SIG-M5 (cell line): ENCODE measurements at places on chromosomes 5 and 9.

- no peak for DNase-seq
Observed at GRCh38 chr9:116697362-116697761, 10.3 kb downstream of the TRIM32 start.

DNA sequence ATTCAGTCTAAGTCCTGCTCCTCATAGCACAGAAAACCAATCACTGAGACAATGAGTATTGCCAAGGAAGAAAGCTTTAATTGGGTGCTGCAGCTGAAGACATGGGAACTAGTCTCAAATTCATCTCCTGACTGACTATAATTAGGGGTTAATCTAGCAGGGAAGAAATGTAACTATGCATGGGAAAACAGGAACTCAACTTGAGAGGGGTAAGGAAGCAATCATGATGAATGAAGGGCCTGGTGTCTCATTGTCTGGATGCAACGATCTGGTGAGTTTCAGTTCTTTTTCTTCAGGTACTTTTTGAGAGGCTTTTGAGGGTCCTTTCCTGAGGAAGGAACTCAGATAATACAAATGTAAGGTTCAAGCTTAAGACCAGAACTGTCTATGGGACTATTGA is 24.0 kb upstream of the OCLN start:
- no peak for DNase-seq

DNA sequence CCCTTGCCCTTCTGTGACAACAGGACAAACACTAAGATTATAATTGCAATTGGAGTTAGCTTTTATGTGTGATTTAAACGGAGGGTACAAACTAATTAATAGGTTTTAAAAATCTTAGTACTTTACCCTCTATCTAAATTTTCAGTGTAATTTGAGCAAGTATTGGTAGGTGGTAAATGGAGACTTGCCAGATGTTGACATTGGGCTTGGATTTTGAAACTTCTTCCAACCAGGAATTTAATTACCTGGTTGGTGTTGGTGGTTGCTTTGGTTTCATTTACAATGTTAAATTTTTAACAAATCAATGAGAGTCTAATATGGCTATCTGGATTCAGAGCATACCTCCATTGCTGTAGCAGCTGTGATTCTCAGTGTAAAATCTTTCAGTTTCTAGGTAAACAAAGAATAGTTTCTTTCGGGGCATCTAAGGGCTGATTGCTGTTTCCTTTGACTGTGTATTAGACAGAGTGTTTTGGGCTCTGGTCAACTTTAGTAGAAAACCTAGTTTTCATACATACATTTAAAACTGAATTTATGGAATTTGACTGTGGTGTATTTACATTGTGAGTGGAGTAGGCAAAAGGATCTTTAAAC is 1.9 kb downstream of the DAPK1 start:
- no peak for DNase-seq

GRCh38 chr5:6540111-6540827 is 91.6 kb downstream of the UBE2QL1 start:
- no peak for DNase-seq

DNA sequence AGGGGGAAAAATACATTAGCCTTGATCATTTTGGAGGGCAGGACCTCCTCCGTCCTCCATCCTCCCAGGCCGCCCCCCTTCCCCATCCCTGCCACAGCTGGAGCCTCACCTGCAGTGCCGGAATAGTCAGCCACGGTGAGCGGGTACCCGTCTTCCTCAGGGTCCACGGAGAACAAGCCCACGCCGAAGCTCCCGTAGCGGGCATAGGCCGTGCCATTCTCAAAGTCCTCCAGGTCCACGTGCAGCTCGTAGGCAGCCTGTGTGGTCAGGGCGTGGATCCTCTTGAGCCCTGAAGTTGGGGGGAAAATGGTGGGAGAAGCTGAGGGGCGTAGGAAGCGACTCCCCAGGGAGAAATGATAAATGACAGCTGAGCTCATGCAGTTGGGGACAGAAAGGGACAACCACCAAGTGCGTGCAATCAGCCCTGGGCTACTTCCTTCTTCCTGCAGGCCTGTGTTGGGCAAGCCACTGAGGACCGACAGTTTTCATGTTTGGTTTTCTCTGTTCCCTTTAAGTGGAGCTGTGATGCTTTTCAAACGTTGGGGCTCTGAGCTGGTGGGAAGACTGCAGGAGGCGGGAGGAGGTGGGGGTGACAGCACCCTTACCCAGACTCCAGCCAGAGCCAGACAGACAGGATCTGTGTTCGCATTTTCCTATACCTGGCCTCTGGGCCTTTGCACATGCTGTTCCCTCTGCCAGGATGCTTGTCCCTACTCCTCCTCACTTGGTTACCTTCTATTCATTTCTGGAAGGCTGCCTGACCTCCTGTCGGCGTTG is 8.7 kb upstream of the QRFP start:
- DNase-seq: no peak

DNA sequence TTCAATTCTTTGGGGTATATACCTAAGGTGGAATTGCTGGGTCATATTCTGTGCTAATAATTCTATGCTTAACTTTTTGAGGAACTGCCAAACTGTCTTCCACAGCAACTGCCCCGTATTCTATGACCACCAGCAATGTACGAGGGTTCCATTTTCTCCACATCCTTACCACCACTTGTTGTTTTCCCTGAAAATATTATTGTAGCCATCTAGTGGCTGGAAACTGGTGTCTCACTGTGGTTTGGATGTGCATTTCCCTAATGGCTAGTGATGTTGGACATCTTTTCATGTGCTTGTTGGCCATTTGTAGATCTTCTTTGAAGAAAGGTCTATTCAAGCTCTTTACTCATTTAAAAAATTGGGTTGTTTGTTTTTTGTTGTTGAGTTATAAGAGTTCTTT is 30.7 kb downstream of the MSX2 start:
- DNase-seq: no peak

DNA sequence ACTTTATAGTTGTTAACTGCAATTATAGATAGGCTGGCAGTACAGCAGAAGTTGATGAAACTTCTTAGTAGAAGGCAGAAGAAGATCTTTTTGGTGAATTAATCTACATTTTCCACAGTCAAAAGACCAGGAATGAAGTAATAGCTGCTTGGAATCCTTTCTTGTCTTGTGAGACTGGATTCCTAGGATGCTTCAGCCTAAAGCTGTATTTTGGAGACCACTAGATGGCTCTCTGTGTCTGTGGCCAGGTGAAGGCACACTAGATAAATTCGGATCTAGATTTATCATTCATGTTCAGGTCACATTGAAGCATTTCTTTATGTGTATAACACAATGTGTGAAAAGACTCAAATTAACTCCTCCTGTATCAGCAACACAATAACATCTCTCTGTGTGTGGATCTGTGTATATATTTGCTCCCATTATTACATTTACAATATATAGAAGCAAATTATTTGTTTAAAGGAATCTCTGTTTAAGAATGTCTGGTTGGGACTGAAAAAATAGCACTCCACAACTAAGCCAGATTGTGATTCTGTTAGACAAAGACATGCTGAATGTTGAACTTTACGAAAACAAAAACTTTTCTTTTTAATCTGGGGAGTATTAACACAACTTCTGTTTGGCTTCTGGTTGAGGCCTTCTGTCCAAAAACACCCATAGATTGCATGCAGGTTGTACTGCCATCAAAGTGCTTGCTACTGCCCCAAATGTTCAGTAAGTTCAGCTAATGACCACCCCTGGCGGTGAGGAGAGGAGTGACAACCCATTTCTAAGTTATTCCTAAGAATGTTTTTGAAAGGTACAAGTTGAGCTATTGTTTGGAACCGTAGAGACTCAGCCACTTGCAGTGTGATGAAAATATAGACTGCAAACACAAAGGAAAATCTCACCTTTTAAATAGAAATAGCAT is 10.6 kb downstream of the GRIN3A start:
- DNase-seq: no peak

DNA sequence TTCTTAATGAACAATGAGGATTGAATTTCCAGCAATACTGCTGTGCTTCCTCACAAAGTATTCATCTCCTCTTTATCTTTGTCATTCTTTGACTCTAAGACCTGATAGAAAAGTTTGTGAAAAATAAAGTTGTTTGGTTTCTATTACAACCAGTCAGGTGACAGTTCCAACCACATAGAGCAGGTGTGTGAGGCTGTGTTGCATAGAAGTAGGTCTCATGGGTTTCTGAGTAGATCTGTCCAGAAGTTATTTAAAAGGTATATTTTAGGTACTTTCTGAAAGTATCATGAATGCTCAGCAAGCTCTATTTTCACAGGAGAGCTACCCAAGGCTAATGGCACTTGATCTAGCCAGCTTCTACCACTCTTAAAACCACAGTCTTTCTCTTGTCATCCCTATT is 637.0 kb downstream of the DNAH5 start:
- DNase-seq: no peak

DNA sequence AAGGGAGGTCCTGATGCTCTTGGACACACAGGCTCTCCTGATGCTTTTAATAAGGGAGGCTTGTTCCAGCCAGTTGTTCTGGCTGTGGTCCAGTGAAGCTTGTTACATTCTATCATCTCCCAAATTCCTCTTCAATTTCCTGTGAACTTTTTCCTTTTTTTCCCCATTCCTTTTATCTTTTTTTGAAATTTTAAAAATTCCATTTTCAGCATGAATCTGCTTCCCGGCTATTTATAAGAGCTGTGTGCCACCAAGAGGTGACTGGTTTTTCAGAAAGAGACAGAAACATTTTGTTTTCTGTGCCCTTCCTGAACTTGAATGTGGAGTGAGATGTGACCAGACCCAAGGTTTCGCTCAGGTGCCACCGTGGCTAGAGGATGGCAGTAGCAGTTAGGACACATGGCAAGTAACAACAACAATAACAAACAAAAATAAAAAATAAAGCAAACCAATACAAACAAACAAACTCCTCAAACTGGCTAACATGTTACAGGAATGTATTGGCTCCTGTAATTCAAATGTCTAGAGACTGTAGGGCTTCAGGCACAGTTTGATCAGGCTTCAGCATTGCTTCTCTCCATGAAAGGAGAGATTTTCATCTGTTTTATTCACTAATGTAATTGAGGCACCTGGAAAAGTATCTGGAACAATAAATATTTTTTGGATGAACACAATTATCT is 121.1 kb downstream of the BOD1 start:
- no peak for DNase-seq

- DNase-seq: no peak
Observed at GRCh38 chr9:86126998-86127972, 27.9 kb upstream of the GOLM1 start.

DNA sequence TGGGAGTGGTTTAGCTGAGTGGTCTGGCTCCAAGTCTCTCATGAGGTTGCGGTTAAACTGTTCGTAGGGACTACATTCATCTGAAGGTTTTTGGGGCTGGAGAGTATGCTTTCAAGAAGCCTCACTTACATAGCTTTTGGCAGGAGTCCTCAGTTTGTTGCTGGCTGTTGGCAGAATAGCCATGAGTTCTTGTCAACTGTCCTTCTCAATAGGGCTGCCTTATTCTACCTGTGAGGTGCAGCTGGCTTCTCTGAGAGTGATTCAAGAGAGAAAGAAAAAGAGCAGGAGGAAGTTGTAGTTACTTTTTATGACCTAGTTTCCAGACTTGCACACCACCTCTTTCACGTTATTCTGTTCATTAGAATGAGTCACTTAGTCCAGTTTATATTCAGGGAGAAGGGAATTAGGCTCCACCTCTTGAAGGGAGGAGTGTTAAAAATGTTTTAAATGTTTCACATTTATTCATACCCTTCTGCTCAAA is 33.2 kb downstream of the YTHDC2 start:
- no peak for DNase-seq

GRCh38 chr9:33241298-33241697 is 1.3 kb downstream of the SPINK4 start:
- no peak for DNase-seq

GRCh38 chr5:10624679-10625078 is 60.8 kb downstream of the ANKRD33B start:
- no peak for DNase-seq
